ENCODE measurements at places on chromosomes 13 and 19. TPM values are rescaled to one million over a fixed set of nuclear protein-coding genes. Genes with fewer than 3 reads are reported as not detected.
A peak's percentile ranks its signal among the peaks of the same experiment; 100 is the strongest.

GRCh38 chr19:48481846-48482639 lies 12.9 kb downstream of the CYTH2 start:
- peak; percentile 80 for DNase-seq

DNA sequence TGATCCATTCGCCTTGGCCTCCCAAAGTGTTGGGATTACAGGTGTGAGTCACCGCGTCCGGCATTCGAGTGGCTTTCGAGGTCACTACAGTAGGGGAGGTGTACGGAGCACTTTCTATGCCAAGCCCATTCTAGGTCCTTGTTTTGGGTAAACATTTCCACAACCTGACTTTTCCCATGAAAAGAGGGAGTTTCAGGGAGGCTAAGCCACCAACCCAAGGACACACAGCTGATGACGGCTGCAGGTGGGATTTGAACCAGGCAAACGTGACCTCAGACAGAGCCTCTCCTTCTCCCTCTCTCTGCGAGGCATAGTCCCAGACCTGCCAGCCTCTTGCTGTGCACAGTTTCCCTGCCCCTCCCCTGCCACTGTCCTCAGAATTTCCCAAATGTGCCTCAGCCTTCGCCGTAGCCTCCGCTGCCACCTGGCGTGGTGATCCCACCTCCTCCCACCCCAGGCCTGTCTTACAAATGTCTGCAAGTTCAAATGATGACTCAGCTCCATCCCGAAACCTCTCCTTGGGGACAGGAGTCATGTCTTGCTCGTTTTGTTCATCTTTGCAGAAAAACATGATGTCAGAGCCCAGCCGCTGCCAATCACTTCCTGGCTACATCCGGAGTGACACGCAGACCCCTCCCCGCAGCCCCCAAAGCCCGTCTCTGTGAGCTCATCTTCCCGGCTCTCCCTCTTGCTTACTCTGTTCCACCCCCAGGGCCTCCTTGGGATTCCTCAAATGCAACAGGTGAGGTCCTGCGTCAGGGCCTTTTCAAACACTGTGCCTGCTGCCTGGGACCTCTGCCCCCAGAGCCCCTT lies 6.6 kb upstream of the GADD45B start:
- DNase-seq = peak; percentile 54

DNA sequence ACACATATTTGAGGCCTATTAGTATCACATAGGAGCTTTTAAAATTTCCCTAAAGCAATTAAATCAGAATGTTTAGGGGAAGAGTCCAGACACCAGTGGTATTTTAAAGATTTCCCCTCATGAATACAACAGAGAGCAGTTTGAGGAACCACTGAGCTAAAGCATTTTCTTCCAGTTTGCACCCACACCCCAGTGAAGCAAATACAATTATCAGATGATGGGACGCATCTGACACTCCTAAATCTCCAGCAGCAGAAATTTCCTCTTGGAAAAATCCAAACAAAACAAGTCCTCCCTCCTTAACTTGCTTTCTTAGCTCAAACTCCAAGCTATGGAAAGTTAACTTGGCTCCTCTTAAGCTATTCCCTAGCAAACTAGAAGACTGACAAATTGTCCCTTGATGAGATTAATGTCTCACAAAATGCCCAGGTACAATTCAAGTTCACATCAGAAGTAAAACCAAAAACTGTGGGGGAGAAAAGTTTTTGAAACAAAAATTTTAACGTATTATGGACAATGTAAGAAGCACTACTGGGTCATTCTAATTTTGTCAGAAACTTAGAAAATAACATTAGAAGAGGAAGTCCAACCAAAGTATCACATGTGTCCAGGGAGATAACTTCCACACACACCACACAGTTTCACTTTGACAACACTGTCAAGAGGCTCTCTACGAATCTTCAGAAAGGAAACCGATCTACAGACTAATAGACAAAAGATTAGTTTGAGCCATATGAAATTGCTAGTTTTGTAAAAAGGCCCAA lies 74.1 kb downstream of the ABCC4 start:
- no peak for DNase-seq

DNA sequence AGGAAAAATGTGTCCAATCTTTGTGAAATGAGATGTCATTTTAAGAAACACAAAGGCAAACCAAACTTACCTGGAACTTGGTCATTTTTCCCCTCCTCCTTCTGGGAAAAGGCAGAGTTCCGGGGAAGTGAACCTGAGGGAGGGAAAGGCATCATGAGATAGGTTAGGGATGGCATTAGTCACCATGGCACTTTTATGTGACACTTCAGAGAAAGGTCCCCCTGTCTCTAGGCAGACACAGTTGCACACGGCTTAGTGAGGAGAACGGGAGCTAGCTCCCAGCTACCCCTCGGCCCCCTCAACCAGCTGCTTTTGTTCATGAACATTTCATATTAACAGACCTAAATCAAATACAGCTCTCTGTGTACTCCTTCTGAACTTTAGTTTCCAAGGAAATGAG lies 1.5 kb downstream of the ZNF235 start:
- peak; percentile 5 for DNase-seq

SLC25A30 gene
- total RNA-seq = 8.8 TPM

ZNF682 gene
- 3.2 TPM for total RNA-seq

ATP12A gene
- not detected for total RNA-seq
